ENCODE measurements at places on chromosomes 11 and 22. TPM values are rescaled to one million over a fixed set of nuclear protein-coding genes. Genes with fewer than 3 reads are reported as not detected.

Gene SOX6
- 22.8 TPM for polyA plus RNA-seq

Gene PNPLA5
- not detected for polyA plus RNA-seq

DNA sequence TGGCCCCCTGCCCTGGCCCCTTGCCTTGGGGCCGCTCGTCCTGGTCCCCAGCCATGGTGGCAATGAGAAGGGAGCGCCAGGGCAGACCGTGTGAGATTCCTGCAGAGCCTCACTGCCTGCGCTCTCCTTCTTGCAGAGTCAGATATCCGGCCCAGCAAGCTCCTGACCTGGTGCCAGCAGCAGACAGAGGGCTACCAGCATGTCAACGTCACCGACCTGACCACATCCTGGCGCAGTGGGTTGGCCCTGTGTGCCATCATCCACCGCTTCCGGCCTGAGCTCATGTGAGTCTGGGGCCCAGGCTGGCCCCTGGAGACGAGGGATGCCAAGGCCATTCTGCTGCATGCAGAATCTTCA, 114.1 kb downstream of the MICAL2 start:
- no peak for DNase-seq

Gene MUC5AC
- not detected for polyA plus RNA-seq

GRCh38 chr22:32353292-32353691, 4.4 kb upstream of the RFPL3 start:
- no peak for DNase-seq

Gene PGA5
- polyA plus RNA-seq, result 1.7 TPM

Gene TMEM258
- 158 TPM for polyA plus RNA-seq

DNA sequence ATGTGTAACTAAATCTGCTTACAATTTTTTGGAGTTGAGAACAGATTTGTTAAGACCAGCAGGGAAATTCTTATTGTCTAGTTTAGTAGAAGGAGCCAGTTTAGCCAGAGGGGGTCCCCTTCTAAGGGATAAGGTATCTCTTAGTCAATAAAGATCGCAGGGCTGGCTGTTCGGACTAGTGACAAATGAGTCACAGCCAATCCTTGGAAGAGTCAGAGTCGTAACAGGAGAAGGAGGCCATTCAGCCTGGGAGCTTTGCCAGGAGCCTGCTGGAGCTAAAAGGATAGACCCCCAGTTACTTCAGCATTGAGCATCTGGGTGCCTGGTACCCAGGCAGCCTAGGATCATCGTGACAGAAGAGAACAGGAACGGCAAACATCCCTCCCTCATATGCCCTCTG, 191.6 kb upstream of the ARHGAP20 start:
- no peak for DNase-seq

Gene APOL5
- 1.5 TPM for polyA plus RNA-seq

- DNase-seq, result no peak
These were observed 3.1 kb downstream of the VEGFB start for GRCh38 chr11:64237484-64237951.

Gene SMTNL1
- polyA plus RNA-seq, result 246 TPM

- DNase-seq, result no peak
These were observed 13.5 kb downstream of the ADORA2A start for GRCh38 chr22:24440718-24441405.

Gene RFPL2
- 0.16 TPM for polyA plus RNA-seq

Gene MUC2
- 0.01 TPM for polyA plus RNA-seq

GRCh38 chr11:117502015-117502778, 174.5 kb downstream of the CEP164 start:
- no peak for DNase-seq

Gene TMEM123
- 140 TPM for polyA plus RNA-seq

DNA sequence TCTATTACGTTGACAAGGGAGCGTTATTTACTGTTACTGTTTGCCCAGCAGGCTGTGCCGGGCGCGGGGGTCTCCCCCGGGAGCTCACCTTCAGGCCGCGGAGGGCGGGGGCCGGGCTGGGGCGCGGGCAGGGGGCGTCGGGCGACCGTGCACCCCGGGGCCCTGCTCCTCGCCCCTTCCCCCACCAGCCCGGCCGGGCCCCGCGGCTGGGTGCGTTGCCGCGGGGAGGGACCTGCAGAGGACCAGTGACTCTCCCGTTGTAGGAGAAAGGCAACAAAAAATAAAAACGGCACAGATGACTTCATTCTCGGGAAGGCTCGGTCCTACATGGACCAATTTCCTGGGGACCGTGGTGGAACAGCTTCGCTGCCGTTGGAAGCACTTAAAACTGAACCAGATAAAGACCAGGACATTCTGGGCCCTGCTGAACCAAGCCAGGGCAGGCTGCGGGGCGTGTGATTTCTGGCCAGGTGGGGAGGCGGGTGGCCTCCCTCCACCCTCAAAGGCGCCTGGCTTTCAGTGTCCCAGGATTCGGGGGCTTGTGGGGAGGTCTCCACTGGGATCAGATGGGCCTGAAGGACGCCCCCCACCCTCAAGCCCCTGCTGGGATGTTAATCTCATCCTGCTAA, 57.4 kb downstream of the IGLL1 start:
- no peak for DNase-seq

GRCh38 chr11:13111813-13112130, 102.7 kb downstream of the RASSF10 start:
- DNase-seq, result no peak

- DNase-seq, result no peak
These were observed 849.8 kb upstream of the FAT3 start for GRCh38 chr11:91374794-91375193.

DNA sequence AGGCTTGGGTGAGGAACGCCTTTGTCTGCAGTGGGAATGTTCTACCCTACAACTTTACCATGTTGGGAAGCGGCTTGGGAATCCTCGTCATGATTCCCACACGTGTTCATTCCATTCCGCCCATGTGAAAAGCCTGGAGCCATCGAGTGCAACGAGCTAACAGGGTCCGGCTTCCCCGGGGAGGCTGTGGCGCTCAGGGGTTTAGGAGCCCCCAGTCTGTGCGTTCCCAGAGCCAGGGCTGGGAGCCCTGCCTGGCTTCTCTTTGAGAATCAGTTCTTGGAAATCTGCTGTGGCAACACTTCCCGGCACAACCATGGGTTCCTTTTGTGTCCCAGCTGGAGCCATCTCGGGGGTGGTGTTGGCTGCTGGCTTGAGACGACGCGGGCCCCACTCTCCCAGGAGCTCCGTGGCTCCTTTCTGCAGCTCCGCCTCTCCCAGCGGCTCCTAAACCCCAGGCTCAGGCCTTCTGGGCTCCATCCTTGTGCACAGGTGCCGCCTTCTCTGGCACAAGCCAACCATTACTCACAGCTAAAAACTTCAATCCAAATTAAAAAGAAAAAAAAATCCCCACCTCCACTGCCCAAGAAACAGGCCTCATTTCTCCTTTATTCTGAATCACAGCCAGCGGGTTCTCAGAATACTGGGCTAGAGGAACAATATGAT, 18.7 kb upstream of the PPFIA1 start:
- no peak for DNase-seq

- no peak for DNase-seq
These were observed 5.5 kb downstream of the PHLDA2 start for GRCh38 chr11:2923446-2924375.

GRCh38 chr11:8640267-8640906, 42.1 kb downstream of the TRIM66 start:
- DNase-seq, result no peak

GRCh38 chr11:35236667-35237003, 97.7 kb downstream of the CD44 start:
- DNase-seq, result no peak

Gene PRR5L
- 7.8 TPM for polyA plus RNA-seq

Gene FLRT1
- polyA plus RNA-seq, result 2.9 TPM

DNA sequence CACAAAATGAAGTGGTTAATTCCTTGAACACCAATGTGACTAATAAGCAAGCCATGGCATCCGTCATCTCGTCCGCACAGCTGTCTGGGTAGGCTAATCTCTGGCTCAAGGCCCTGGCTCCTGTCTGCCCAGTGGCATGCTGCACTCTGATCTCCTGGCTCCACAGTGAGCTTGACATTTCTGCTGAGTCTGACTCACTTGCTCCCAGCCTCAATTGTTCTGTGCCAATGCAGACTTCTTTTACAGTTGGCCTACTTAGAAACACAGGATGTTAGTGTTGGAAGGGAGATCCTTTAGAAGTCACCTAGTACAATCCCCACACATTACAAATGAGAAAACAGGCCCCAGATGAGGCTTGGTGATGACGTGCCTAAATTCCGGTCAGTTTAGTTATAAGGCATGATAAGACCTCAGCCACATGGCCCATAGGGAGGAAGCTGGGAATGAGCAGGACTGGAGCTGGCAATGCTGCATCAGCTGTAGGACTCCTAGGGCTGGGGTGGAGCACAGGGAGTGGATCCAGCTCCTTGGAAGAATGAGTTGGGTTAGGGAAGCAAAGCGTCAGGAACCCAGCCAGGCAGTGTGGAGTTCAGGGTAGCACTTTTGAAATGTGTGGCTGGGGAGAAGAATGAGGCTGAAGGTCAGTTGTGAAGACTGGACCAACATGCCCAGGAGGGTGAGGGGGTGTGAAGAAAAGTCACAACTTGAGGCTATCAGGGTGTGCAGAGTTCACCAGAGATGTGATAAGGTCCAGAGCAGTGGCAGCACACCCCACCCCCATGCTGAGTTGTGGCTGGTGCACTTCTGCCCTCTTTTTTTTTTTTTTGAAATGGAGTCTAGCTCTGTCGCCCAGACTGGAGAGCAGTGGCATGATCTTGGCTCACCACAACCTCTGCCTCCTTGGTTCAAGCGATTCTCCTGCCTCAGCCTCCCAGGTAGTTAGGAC, 70.2 kb upstream of the EED start:
- DNase-seq, result no peak

GRCh38 chr22:42816336-42816735, 40.7 kb downstream of the ARFGAP3 start:
- DNase-seq, result no peak

Gene IGLL1
- polyA plus RNA-seq, result 0.76 TPM

DNA sequence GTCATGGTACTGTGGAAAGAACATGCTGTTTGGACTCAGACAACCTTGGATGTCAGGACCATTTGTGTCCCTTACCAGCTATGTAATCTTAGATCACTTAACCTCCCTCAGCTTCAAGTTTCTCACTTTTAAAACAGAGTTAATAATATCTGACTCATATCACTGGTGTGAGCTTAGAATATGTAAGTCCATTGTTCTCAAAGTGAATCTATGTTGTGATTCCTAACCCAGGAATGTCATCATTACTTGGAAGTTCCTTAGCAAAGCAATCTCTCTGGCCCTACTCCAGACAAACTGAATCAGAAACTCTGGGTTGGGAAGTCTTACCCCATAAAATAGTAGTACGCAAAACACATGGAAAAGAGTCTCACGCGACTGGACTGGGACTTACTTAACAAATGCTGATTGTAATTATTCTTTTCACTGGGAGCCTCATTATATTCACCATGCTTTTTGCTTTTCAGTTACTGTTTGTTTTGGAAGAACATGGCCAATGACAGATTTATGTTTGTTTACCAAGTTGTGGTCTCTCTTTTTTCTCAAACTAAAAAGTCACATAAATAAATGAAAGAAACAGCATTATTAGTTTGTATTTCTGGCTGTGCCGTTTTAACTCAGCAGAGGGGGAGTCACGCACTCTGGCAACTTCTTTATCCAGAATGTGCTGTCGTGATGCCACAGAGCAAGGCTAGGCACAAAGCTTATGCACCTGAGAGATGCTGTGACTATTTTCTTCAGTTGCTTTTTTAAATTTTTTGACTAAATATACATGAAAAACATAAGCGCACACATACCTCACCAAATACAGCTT, 217.7 kb upstream of the CTSC start:
- no peak for DNase-seq

DNA sequence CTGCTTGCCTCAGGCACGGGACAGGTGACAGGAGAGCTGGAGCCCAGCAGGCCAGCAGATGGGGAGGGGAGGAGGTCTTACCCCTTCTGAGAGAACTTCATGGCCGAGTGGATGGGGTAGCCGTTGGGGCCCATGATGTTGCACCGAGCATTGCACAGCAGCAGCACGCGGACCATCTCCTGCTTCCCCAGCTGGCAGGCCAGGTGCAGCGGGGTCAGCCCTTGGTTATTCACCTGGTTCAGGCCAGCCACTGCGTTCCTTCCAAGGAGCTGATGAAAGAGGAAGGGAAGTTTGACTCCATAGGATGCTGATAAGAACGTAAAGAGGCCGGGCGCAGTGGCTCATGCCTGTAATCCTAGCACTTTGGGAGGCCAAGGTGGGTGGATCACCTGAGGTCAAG, 29.4 kb upstream of the BAIAP2L2 start:
- DNase-seq, result no peak

- DNase-seq, result no peak
These were observed 5.4 kb upstream of the MCAM start for GRCh38 chr11:119322360-119322739.

Gene MIOX
- polyA plus RNA-seq, result 0.15 TPM

Gene FXYD2
- polyA plus RNA-seq, result 1.5 TPM

DNA sequence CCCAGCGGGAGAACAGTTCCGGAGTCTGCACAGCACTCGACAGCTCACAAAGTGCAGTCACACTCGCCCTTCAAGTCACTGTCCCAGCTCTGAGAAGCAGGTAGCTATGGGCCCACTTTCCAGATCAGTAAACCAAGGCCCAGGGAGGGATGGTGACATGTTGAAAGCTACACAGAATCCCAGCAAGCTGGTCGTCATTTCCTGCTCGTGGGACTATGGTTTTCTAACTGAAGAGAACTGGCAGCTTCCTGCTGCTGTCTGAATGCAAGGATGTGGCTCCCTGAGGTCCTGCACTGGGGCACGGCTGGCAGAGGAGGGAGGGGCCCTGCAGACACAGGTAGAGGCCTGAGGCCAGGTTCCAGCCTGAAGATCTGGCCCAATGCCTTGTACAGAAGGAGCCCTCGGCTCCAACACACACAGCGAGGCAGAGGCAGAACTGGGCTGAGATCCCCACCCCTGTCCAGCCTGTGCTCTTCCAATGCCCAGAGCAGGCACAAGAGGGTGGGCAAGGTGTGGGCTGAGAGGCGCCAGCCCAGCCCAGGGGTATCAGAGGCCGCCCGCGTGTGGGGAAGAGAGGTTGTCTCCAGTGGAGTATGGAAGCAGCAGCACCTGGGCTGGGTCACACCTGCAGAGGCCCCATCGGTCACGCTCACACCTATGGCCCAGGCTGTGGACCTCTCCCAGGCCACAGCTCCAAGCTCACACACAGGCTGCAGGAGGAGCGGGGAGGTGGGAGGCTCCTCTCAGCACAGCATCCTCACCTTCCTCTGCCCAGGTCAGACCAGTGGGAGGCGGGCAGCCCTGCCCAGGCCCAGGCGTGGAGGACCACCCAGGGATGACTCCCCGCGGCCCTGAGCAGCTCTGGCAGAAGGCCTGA, 119.2 kb downstream of the PHF21B start:
- DNase-seq, result no peak
